ENCODE measurements at places on chromosomes 3 and 15. TPM values are rescaled to one million over a fixed set of nuclear protein-coding genes. Genes with fewer than 3 reads are reported as not detected.

Gene SAMMSON
- total RNA-seq: not detected

Gene SST
- total RNA-seq: not detected

Gene GOLGA8J
- not detected for total RNA-seq

Gene AVEN
- total RNA-seq: 18.9 TPM

Gene SLC22A13
- total RNA-seq: not detected

Gene EFCAB12
- total RNA-seq: 0.28 TPM

Gene TMIE
- not detected for total RNA-seq

Gene IL16
- 3.9 TPM for total RNA-seq

Gene SGO1
- not detected for total RNA-seq

Gene GOLGA6A
- not detected for total RNA-seq

Gene CCR9
- total RNA-seq: not detected
